Left lung (tissue), 14 donors: ENCODE measurements at places on chromosomes 11 and 22. TPM values are rescaled to one million over a fixed set of nuclear protein-coding genes. Genes with fewer than 3 reads are reported as not detected.

DNA sequence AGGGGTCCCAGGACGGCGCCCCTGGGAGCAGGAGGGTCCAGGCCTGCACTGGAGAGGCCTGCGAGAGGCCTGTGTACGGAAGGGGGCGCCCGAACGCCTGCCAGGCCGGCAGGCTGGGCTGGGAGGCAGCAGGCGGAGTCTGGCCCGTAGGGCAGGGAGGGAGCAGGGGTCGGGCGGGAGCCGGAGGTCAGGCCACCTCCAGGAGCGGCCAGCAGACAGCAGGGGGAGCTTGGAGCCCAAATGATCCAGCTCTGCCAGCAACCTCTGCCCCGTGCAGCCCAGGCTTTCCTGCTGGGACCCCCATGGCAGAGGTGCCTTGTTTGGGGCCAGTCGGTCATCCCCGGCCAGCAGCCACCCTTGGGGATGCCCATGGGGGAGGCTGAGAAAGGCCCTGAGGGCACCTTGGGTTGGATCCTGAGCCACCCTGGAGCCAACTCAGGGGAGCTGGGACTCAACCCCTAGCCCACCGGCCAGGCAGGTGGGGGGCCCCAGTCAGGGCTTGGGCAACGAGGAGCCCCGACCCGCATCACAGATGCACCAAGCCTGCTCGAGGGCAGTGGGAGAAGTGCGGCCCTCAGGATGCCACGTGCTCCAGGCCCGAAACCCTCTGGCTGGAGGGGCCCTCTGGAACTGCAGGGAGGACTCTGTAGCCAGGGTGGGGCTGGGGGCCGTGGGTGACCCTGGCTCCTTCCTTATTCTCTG, 9.6 kb upstream of the SYT8 start:
- no peaks in the 10 kb centered on the region for H3K36me3 ChIP-seq
- H3K27ac ChIP-seq, result no peak overlapping the region
- no peak overlapping the region for H3K4me3 ChIP-seq
- peaks cover 40% of the 10 kb centered on the region for H3K4me1 ChIP-seq
- no peaks in the 10 kb centered on the region for H3K27me3 ChIP-seq

Gene ACTN3
- not detected for polyA plus RNA-seq

DNA sequence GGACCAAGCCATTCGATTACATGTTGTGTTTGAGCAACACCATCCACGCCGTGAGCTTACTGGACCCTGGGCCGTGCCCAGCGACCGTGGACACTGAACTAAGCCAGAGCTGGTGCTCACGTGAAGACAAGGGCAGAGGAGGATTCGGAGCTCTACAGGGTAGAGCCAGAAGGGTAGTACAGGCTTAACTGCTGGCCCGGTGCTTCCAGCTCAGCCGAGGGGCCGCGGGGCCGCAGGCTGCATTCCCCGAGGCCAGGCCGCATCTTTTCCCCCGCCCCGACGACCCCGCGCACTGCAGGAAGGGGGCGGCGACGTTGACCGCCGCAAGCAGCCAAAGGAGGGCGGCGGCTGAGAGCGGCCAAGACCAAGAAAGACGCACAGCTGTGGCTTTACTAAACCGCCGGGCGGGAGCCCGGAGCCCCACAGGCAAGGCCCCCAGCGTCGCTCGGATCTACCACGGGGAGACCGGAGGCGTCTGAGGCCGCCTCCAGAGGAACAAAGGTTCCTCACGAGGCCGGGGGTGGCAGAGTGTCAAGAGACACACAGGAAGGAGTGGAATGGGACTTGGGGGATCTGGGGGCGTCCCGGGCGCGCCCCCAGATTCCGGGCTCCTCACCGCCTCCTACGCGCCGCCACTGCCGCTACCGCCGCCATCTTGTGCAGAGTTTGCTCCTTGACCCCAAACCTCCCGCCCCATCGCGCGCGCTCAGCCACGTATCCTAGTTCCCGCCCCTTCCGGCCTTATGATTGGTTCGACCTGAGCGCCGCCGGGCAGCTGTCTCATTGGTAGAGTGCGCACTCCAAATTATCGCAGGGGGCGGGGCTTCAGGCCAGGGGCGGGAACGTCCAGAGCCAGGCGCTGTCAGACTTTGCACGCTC, at the start of gene GANAB:
TSS of gene GANAB (minus strand) at position 668 of the 879 bp plus-strand sequence. CDS start at position 654, 14 bp downstream.
- peak within 1 kb of the TSS; percentile 83 for H3K27ac ChIP-seq
- H3K4me1 ChIP-seq, result peaks cover 16% of the 10 kb centered on the region
- no peaks in the 10 kb centered on the region for H3K36me3 ChIP-seq
- peak; percentile 98 for DNase-seq
- no peaks in the 10 kb centered on the region for H3K27me3 ChIP-seq

Gene CABP4
- polyA plus RNA-seq, result 2.3 TPM

DNA sequence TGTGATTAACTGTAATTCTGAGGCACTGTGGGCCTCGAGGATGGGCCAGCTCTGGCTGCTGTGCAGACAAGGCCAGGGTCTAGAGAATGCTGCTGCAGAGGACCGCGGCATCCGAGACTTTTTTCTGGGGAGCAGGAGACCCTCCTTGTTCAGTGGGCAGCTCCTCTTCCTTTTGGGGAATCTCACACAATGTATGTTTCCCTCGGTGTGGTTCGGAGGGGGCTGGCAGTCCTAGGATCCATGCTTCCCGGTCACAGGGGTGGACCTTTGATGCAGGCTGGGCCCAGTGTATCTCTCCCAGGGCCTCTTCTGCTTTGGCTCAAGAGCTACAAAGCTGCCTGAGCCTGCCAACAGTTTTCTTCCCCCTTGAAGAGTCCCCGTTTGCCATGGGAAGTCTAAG, 31.5 kb downstream of the MYEOV start:
- DNase-seq, result no peak
- no peaks in the 10 kb centered on the region for H3K27me3 ChIP-seq
- H3K36me3 ChIP-seq, result no peaks in the 10 kb centered on the region

GRCh38 chr11:3127706-3128355, 37.3 kb downstream of the OSBPL5 start:
- no peak overlapping the region for H3K27ac ChIP-seq
- peak; percentile 24 for DNase-seq
- H3K4me3 ChIP-seq, result no peak overlapping the region
- no peaks in the 10 kb centered on the region for H3K27me3 ChIP-seq
- peaks cover 41% of the 10 kb centered on the region for H3K4me1 ChIP-seq
- H3K36me3 ChIP-seq, result no peaks in the 10 kb centered on the region

GRCh38 chr11:76436020-76436419, 8.8 kb upstream of the EMSY start:
- H3K4me3 ChIP-seq, result no peak overlapping the region
- no peak overlapping the region for H3K27ac ChIP-seq
- no peak for DNase-seq
- no peaks in the 10 kb centered on the region for H3K36me3 ChIP-seq
- H3K27me3 ChIP-seq, result no peaks in the 10 kb centered on the region

DNA sequence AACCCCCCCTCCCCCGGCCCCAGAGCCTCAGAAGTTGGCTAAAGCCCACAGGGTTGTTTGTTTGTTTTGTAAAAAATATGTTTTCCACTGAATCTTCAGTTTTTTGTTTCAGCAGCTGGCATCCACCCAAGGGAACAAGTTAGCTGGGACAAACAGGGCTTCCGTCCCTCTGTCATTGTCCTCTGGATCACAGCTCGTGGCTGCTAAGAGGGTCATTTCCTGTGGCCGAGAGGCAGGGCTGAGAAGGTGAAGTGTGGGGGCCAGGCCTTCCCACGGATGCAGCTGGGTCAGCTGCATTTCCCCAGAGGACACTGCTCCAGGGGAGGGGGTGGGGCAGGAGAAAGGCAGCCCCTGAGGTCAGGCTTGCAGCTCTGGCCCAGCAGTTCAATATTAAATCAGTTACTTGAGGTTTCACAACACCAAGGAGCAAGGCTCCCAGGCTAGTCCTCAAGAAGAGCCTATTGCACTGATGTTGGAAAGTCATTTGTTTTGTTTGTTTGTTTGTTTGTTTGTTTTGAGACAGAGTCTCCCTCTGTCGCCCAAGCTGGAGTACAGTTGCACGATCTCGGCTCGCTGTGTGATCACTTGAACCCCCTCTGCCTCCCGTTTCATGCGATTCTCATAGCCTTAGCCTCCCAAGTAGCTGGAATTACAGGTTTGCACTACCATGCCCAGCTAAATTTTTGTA, 34.4 kb upstream of the SMTN start:
- H3K27me3 ChIP-seq, result no peaks in the 10 kb centered on the region
- DNase-seq, result peak; percentile 87
- H3K4me3 ChIP-seq, result no peak overlapping the region
- peak overlapping the region; percentile 55 for H3K27ac ChIP-seq
- H3K36me3 ChIP-seq, result no peaks in the 10 kb centered on the region

GRCh38 chr11:133339495-133340140, 192.7 kb downstream of the OPCML start:
- H3K27ac ChIP-seq, result no peak overlapping the region
- no peak for DNase-seq
- no peaks in the 10 kb centered on the region for H3K36me3 ChIP-seq
- H3K4me1 ChIP-seq, result no peaks in the 10 kb centered on the region
- no peak overlapping the region for H3K4me3 ChIP-seq

Gene PRR33
- polyA plus RNA-seq, result 0.10 TPM

- no peak overlapping the region for H3K27ac ChIP-seq
- H3K36me3 ChIP-seq, result no peaks in the 10 kb centered on the region
- no peaks in the 10 kb centered on the region for H3K27me3 ChIP-seq
These were observed 661.4 kb upstream of the FAT3 start for GRCh38 chr11:91563176-91563575.

Gene ALX4
- 0.07 TPM for polyA plus RNA-seq

Gene CTSD
- 124 TPM for polyA plus RNA-seq

GRCh38 chr11:125465255-125465654, 30.8 kb downstream of the FEZ1 start:
- DNase-seq, result no peak
- H3K27me3 ChIP-seq, result no peaks in the 10 kb centered on the region
- H3K27ac ChIP-seq, result no peak overlapping the region
- H3K4me3 ChIP-seq, result no peak overlapping the region

GRCh38 chr11:128453444-128454336, 133.7 kb downstream of the ETS1 start:
- H3K27me3 ChIP-seq, result no peaks in the 10 kb centered on the region
- H3K4me3 ChIP-seq, result no peak overlapping the region
- no peak for DNase-seq
- H3K36me3 ChIP-seq, result peaks cover 26% of the 10 kb centered on the region
- H3K4me1 ChIP-seq, result peaks cover 9% of the 10 kb centered on the region

DNA sequence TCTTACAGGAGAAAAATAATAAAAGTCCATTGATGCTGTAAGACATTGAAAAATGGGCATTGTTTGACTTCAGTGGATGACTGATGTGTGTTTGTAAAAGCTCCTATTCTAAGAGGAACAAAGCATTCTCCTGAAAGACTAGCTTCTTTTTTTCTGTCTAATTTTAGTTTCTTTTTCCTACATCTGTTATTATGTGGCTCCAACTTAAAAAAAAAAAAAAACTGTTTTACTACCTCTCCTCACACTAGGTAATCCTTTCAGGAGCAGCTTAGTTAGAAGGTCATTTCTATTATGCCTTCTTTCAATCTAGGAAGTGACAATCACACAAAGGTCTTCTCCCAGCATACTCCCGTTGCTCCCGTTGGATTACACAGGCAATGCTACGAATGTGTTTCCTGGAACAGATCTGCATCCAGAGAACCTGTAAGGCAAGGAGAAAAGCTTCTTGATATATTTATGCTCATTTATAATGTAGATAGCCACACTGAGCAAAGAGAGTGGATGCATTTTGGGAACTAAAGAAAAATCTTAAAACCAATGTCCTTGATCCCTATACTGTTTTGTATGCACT, 595.1 kb upstream of the CCDC179 start:
- no peak overlapping the region for H3K4me3 ChIP-seq
- DNase-seq, result no peak
- no peak overlapping the region for H3K27ac ChIP-seq

Gene OR5F1
- polyA plus RNA-seq, result not detected

DNA sequence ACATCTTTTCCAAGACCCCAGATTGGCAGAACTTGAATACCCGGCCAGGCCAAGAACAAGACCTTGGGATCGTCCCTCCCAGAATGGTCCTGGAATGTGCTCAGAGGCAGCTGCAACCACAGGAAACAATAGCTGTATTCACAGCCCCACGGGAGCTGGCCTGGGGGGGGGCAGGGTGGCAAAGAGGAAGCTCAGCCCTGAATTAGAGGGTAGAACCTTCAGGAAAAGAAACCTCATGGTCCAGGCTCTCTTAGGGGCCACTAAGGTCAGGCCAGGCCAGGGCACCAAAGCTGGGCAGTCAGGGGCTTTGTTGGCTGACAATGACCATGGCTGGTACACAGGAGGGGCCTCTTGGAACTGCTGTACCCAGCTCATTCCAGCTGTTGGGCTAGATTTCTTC, 17.3 kb downstream of the RPL27A start:
- no peaks in the 10 kb centered on the region for H3K4me1 ChIP-seq
- H3K4me3 ChIP-seq, result no peak overlapping the region
- no peaks in the 10 kb centered on the region for H3K36me3 ChIP-seq
- peak overlapping the region; percentile 33 for H3K27ac ChIP-seq
- DNase-seq, result no peak
- H3K27me3 ChIP-seq, result no peaks in the 10 kb centered on the region

Gene RASGRP2
- polyA plus RNA-seq, result 9.0 TPM

Gene TKFC
- 33.7 TPM for polyA plus RNA-seq

Gene SCARF2
- 27.6 TPM for polyA plus RNA-seq

Gene RIMBP3C
- polyA plus RNA-seq, result 0.11 TPM

DNA sequence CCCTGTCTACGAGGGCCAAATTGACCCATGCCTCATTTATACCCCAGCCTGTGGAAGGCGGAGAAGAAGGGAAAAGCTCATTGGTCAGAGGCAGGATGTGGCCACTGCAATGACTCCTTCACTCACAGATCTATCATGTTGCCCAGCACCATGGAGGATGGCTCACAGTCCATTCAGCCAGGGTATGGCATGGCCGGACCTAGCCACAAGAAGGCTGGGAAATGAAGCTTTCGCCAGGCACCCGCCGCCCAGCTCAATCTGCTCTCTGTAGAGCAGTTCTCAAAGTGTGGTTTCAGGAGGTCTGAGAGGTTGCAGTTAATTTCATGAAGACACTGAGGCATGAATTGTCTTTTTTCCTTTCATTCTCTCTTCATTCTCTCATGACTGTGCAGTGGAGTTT, 40.6 kb upstream of the LINC01488 start:
- no peak overlapping the region for H3K27ac ChIP-seq
- H3K27me3 ChIP-seq, result no peaks in the 10 kb centered on the region
- H3K4me3 ChIP-seq, result no peak overlapping the region
- H3K4me1 ChIP-seq, result peaks cover 29% of the 10 kb centered on the region

DNA sequence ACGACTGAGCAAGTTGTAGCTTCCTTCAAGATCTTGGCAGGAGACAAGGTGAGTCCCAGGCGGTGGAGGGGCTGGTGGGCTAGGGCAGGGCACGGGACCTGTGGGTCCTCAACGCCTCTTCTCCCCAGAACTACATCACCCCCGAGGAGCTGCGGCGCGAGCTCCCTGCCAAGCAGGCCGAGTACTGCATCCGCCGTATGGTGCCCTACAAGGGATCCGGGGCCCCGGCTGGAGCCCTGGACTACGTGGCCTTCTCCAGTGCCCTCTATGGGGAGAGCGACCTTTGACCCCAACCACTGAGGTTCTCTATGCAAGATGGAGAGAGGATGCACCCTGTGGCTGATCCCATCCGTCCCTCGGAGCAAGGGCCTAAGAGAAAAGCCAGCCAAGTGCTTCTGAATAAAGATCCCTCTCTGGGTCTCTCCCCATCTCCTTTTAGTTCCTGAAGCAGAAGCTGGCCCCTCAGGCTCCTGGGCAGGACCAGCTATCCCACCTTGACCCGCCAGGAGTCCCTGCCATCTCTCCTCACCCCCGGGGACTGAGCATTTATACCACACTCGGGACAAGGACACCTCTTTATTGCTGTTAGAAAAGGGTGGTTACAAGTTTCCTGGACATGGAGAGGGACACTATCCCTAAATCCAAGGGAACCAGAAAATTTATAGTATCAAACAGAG, 5.4 kb downstream of the CTSF start:
- no peaks in the 10 kb centered on the region for H3K36me3 ChIP-seq
- no peak overlapping the region for H3K4me3 ChIP-seq
- H3K4me1 ChIP-seq, result peaks cover 4% of the 10 kb centered on the region
- no peak for DNase-seq

- H3K4me1 ChIP-seq, result no peaks in the 10 kb centered on the region
- no peak overlapping the region for H3K4me3 ChIP-seq
- H3K27ac ChIP-seq, result no peak overlapping the region
- H3K27me3 ChIP-seq, result peaks cover 29% of the 10 kb centered on the region
- H3K36me3 ChIP-seq, result no peaks in the 10 kb centered on the region
These were observed 41.6 kb downstream of the BUD13 start for GRCh38 chr11:116731097-116731761.
